ENCODE measurements at places on chromosomes 16 and 17.

DNA sequence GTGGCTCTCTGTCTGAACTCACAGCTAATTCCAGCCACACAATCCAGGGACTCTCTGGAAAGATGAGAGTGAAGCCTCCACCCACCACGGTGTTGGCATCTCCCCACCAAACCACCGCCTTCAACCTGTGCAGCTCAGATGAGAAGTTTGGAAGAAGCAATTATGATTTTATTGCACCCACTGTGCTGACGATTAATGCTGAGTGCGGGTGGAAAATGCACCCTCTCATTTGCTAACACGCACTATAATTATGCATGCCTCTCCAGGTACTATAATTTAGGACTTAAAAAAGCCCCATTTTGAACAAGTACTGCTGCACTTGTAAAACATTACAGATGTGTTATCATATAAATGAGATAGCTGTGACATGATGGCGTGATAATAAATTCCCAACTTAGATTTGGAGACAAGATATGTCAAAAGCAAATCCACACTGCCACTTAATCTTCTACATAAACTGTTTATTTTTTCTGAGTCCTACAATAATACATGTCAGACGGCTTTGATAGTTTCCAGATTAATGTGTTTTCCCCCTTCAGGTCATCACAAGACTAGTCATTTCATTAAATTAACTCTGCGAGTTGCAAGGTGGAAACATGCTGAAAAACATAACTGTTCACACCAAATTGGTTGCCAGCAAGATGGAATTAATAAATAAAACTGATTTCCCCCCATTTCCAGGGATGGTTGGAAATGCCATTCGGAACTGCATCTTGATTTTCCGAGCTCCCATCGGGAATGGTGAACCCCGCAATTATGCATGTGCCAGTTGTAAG is 466.5 kb upstream of the MAF start:
- no peak for DNase-seq

- peak; percentile 21 for DNase-seq
Observed at GRCh38 chr16:4663777-4664465, 29.4 kb upstream of the NUDT16L1 start.

GRCh38 chr17:74877592-74878548 is 5.1 kb upstream of the FDXR start:
- DNase-seq = no peak

DNA sequence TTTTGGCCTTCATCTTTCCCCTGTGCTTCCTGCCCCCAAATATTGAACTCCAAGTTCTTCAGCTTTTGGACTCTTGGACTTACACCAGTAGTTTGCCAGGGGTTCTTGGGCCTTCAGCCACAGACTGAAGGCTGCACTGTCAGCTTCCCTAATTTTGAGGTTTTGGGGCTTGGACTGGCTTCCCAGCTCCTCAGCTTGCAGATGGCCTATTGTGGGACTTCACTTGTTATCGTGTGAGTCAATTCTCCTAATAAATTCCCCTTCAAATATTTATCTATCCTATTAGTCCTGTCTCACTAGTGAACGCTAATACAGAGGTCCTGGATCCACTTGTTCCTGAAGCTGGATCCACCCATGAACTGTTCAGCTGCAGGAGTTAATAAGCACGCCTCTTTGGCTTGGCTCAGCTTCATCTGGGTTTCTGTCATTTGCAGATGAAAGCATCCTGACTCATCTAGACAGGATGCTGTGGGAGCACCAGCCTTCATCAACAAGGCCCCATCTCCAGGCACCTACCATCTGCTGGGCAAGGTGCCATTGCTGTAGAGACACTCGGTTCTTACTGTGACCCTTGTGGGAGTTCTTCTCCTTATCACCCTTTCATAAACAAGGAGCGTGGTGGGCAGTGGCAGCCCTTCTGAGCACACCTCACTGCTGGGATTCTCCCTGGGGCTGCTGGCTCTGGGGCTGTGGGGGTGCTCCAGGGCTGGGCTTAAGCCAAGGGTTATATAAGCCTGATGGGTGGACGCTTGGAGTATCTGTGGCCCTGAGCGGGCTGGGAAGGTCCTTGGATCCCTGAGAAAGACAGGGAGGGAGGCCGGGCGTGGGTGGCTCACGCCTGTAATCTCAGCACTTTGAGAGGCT is 23.1 kb downstream of the LAT start:
- DNase-seq = no peak

- DNase-seq = no peak
Observed at GRCh38 chr17:2423271-2423670, 22.4 kb upstream of the MNT start.

- DNase-seq = no peak
Observed at GRCh38 chr16:84438971-84439696, 65.3 kb downstream of the MEAK7 start.

DNA sequence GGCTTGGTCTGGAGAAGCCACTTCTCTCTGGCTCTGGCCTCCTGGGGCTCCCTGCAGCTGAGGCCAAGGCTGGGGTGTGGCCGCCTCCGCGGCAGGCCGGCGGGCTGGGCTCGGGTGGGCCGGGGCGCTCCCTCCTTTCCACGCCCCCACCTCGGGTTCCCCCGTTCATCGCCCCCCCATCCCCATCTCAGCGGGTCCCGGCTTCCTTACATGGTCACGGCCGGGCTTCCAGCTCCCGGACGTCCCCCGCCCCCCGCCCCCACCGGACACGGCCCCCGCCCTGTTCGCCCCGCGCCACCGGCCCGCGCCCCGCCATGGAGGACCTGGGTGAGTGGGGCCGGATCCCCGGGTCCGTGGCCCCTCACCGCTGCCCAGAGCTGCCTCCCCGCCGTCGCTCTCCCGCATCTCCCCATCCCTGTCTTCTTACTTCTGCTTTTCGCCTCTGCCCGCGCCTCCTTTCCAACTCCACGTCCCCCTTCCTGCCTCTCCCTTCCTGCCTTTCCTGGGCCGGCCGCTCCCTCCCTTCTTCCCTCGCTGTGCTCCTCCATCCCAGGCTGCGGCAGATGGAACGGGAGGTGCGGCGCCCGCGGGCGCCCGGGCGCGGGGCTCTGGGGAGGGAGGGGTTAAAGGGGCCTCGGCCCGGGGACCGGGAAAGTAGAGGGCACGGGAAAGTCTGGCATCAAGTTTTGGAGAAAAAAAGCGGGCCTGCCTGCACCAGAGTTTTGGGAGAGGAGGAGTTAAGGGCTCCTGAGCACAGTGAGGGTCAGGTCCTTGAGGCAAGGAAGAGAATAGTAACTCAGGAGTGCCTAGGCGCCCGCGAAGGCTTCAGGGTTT is at the start of gene TGFB1I1:
TGFB1I1 (plus strand) TSS at position 278 of the 834 bp plus-strand sequence; CDS start at position 315, 37 bp downstream.
- no peak for DNase-seq

DNA sequence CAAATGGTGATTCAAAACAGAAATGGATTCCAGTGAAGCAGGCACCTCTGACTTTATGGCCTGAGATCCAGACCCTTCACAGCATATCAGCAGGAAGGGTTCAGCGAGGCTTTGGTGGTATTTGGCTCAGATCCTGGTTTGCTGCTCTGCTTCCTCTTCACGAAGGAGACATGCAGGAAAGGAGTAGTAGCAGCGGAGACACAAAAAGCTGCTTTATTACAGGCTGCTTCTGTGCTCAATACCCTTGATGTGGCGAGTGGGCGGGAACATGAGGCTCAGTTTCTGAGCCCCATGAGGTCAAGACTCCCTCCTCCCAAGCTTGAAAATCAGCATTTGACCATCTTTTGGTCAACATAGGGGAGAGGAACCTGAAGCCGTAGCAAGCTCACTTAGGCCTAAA is 213.3 kb upstream of the AXIN2 start:
- DNase-seq = no peak

DNA sequence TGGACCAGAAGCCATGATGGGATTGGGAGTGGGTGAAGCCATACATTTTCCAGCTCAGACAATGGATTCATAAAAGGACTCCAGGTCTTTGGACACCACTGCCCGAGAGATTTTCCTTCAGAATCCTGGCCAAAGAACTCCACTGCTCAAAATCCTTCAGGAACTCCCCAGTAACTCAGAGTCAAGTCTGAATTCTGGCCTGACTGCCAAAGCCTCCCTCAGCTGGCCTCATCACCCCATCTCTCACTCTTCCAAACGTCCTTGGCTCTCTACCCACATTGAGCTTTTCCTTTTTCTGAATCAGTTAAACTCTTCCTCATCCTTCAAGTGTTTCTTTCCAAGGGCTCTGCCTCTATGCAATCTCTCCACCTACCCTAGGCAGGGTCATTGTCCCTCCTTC is 1.2 kb upstream of the SEPTIN1 start:
- no peak for DNase-seq

DNA sequence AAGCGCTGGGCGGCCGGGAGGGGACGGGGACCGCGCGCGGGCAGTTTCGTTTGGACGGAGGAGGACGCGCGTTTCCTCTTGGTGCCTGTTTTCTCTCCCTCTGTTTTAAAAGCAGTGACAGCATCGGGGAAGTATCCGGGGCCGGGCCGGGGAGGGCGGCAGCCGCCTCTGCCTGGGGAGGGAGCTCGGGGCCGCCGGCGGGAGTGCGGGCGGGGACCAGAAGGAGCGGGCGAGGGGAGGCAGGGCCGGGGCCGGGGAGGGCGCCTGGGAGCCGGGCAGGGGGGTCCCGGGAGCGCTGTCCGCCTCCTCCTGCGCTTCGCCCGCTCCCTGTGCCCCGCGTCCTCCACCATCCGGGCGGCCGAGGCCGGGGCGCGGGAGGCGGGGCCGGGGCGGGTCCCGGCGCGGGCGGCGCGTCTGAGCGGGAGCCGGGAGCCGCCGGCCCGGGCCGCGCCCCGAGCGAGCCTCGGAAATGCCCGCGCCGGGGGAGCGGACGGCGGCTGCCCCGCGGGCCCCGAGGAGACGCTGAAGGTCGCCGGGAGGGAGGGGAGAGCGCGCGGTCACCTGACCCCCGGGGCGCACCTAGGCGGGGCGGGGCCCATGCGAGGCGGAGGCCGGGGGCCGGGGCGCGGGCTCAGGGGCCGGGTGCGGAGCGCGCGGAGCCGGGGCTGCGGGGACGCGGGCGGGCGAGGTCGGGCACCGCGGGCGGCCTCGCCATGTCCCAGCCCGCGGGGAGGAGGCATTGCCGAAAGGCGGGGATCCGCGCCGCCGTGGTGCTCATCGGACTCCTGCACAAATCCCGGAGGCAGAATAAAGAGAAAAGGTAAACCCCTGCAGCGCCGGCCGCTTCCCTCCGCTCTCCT is 57.3 kb downstream of the RAP1GAP2 start:
- DNase-seq = no peak
